Natural killer cell treated with Interleukin-12 subunit alpha and Interleukin-12 subunit beta and Interleukin-15 and Interleukin-18, amount 100 ng/mL, for 72 hours (primary cell): ENCODE measurements at places on chromosomes 16 and 17.

- DNase-seq = no peak
Measured at GRCh38 chr17:29042679-29043538, at the start of gene PIPOX. TSS of gene PIPOX (plus strand) at chr17:29043141. CDS start at chr17:29043226, 85 bp downstream.

DNA sequence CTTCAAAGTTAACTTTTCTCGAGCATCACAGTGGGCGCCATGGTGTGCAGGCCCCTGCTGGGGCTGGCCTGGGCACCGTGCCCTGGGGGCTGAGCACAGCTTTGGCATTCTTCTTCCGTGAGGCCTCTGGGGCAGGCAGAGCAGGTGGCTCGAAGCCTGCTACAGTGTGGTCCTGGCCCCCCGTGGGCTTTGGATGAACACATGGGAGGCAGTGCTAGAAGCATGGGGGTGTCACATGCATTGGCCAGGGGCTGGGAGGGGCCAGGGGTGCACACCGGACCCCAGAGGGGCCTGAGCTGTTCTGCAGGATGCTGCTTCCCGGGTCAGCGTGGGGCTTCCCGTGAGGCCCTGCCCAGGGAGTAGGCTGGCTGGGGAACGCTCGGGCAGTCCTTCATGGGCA is 12.1 kb upstream of the C16orf74 start:
- no peak for DNase-seq

- peak; percentile 84 for DNase-seq
Measured at GRCh38 chr17:37089956-37090355, 141.2 kb downstream of the AATF start.

DNA sequence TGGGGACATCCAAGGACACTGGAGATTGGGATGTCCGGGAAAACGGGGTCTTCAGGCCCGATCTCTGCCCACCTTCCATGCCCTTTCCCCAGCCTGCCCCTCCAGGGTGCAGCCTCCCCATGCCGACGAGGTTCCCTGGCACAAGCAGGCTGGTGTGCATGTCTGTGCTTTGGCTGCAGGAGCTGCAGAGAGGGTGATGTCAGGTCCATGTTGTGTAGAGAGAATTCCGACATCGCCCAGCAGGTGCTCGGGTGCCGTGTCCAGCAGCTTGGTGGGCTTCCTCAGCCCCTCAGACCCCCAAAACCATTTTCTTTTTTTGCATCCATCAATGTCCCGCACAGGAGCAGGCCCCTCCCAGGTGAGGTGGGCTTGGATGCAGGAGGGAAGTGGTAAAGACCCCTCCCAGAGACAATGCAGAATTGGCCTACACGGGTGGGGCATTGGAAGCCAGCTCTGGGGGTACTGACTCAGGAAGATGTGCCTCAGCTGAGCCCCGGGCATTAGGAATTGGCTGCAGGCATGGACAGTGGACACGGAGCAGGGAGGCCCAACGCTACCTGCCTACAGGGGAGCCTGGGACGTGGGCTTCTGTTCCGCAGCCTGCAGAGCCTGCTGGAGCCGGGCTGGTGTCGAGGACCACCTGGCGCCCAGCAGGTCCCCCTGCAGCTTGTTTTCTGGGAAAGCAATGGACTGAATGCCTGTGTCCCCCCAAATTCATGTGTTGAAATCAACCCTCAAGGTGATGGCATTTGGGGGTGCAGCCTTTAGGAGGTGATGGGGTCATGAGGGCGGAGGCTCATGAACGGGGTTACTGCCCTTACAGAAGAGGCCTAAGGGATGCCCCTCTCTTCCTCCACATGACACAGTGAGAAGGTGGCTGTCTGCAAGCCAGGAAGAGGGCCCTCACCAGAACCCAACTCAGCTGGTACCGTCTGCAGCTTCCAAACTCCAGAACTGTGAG is 97.5 kb downstream of the METRNL start:
- peak; percentile 58 for DNase-seq

DNA sequence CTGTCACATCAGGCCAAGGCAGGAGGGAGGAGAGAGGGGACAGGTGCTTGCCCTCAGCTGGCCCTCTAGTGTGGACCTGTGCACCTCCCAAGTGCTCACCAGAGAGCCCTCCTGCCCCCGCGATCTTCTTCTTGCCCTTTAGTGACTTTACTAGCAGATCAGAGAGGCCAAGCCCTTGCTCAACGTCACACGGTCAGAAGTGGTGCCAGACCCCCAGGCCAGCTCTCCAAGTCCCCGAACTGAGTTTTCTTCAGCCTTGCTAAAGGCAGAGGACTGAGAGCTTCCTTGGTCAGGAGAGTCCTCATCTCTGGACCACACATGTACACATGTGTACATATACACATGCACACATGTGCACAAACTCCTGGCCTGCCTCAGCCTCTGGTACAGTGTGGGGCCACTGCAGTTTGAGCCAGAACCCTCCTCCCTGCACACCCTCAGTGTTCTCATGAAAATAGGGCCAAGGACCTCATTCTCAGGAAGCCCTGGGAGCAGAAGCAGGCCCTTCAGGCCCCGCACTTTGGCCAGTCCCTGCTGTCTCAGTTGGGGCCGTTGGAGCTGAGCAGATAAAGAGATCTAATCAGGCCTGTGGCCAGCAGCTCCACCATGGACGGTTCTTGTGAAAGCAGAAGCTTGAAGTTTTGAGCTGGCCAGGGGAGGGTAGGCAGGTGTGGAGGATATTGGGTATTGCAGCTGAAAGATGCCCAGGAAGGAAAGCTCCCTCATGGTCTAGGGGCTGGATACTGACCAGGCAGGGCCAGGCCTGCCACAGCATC is 7.4 kb upstream of the EPX start:
- DNase-seq = no peak

- DNase-seq = no peak
Measured at GRCh38 chr17:64278614-64279013, 15.6 kb upstream of the TEX2 start.

DNA sequence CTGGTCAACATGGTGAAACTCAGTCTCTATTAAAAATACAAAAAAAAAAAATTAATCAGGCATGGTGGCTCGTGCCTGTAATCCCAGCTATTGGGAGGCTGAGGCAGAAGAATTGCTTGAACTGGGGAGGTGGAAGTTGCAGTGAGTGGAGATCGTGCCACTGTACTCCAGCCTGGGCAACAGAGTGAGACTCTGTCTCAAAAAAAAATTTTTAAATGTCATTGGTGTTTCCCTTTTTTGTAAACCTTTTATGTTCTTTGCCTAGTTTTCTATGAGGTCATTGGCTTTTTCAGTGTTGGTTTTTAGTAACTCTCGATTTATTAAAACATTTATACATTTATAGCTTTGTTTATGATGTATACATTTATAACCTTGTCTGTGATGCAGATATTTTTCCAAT is 18.2 kb downstream of the NLRC5 start:
- peak; percentile 18 for DNase-seq

- no peak for DNase-seq
Measured at GRCh38 chr17:62600805-62601204, 26.7 kb upstream of the MRC2 start.

DNA sequence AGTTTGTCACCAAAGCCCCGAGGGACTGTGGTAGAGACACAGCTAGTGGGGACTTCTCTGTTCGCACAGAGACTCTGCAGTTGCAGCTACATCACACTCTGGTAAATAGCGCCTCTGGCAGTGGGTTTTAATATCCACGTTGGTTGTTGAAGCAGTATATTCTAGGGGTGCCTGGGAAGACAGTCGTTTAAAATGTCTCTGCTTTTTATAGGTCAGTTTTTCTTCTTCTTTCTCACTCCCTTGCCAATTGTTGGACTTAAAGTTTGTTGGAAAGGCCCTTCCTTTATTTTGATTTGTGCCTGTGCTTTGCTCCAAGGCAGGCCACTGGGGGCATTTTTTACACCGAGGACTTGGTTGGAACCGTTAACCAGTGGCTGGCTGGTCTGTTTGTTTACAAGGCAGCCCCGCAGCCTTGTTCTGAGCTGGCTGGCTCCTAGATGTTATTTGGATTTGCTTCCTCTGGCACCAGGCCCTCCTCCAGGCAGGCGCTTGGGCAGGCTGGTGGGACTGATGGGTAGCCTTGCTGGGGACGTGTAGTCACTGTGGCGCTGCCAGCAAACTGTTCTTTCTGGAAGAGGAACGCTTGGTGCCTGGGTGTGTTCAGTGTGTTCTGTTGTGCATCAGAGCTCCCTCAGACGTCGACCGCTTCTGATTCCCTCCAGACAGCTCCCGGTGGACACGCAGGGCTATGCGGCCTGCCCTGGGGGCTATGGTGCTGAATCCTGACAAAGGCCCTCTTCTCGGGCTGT is 218.2 kb upstream of the CHMP6 start:
- no peak for DNase-seq

DNA sequence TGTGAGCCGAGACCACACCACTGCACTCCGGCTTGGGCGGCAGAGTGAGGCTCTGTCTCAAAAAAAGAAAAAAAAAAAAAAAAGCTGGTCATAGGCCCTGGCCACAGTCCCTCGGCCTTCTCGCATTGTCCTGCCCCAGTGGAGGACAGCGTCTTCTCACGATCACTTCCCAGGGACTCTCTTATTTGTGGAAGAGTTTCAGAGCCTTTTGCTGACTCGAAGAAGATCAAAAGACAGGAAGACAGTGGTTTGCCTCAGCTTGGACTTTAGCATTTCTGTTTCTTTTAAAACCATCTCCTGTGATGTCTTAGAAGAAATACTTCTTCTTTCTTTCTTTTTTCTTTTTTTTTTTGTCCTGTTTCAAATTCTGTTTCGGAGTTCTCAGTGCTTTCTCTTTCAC is 210.0 kb downstream of the FTO start:
- no peak for DNase-seq

GRCh38 chr17:14815079-14815478 is 450.0 kb downstream of the PMP22 start:
- DNase-seq = no peak

DNA sequence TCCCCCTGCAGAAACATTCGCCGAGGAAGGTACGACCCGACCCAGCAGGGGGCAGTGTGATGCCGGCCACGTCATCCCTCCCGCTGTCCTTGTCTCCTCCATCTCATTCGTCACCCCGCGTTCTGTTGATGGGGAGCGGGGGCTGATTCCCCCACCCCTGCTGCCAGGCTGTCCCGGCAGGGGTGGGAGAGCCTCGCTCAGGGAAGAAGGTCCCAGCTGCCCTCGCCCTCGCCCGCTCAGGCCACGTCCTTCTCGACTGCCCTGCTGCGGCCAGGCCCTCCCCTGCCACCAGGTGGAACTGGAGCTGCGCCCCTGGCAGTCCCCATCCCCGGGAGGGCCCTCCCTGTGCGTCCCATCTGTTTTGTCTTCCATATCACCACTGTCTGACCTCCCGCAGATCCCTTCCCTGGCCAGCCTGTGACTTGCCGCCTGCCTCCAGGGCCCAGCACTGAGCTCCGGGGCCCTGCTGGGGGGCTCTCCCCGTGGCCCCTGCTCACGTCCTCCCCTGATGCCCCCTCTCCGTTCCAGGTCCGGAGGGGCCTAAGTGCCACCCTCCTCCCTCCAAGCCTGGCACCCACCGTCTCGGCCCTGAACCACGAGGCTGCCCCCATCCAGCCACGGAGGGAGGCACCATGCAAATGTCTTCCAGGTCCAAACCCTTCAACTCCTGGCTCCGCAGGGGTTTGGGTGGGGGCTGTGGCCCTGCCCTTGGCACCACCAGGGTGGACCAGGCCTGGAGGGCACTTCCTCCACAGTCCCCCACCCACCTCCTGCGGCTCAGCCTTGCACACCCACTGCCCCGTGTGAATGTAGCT is 20.6 kb downstream of the ADAM11 start:
- peak; percentile 80 for DNase-seq

- no peak for DNase-seq
Measured at GRCh38 chr16:88473666-88474534, 20.8 kb downstream of the ZFPM1 start.
